ENCODE measurements at places on chromosomes 7 and 10.

- no peak for DNase-seq
These were observed 447.4 kb upstream of the PFKP start for GRCh38 chr10:2619916-2620315.

DNA sequence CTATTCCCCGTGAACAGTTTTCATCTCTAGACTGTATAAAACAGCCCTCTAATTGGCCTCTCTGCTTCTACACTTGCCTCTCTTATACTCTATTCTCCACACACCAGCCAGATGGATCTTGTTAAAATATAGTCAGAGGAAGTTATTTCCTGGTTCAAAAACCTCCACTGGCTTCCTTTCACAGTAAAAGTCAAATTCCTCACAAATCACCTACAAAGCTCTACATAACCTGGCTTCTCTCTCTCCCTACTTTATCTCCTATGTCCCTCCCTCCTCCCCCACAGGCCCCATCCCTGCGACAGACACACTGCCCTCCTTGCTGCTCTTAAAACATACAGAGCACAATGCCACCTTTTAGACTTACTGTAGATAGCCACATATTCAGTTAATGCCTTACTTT lies 60.1 kb downstream of the TPK1 start:
- no peak for DNase-seq

DNA sequence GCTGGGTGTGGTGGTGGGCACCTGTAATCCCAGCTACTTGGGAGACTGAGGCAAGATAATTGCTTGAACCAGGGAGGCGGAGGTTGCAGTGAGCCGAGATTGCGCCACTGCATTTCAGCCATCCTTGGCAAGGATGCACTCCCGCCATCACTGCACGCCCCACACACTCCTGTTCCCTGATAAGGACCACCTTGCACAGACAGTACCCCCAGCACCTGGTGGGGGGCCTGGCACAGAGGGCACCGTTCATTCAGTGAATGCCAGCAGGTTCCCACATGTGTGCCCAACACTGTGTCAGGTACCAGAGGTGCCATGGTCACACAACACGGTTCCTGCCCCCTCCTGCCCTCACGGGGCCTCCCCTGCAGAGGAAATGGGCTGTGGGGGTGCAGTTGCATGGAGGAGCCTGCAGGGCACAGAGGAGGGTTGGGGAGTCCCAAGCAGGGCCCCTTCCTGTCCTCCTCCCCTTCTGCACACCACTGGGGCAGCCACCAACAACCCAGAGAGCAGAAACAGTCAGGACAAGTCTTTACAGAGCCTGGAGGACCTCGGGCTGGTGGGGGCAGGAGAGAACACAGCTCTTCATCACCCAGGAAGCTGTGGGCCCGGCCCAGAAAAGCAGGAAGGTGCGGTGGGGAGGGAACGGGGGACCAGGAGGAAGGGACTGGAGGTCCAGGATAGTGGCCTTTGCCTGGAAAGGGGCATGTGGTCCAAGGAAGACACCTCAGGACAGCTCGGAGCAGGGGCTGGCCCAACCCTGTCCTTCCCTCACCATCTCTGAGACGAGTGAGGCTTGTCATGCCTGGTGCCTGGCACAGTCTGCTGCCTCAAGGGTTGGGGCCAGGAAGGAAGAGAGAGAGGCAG lies 7.1 kb downstream of the CRYGN start:
- DNase-seq = no peak

GRCh38 chr10:96416643-96417042 lies 57.8 kb upstream of the OPALIN start:
- DNase-seq = no peak

GRCh38 chr10:48609899-48610584 lies 5.2 kb upstream of the ARHGAP22 start:
- no peak for DNase-seq

DNA sequence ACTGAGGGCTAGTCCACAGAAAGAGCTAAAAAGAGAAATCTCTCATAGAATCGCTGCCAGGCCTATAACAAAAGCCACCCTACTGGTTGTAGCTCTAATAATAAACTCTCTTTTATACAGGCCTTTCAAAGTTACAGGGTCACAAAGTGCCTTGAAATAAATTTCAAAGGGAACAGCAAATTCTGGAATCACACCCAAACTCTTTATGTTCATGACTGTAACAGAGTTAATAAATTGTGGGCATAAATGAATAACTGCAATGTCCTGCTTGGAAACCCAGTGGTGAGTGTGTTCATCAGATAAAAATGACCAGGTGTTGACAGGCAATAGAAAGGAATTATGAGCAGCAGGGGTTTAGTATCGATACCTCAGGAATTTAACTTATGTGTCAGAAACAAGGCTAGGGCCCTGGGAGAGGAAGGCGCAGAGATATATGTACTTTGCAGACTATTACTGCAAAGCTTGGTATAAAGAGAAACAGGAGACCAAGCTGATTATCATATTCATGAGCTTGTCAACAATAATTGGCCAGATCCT lies 9.3 kb downstream of the CDC14C start:
- DNase-seq = no peak

Measured in NCI-H146 (cell line).